Stimulated activated CD8-positive, alpha-beta memory T cell treated with anti-CD3 and anti-CD28 coated beads, Interleukin-7, amount 100 ng/mL, for 1 hour (primary cell): ENCODE measurements at places on chromosomes 2 and 18.

GRCh38 chr2:68434981-68435380 is 32.1 kb downstream of the FBXO48 start:
- DNase-seq: no peak

DNA sequence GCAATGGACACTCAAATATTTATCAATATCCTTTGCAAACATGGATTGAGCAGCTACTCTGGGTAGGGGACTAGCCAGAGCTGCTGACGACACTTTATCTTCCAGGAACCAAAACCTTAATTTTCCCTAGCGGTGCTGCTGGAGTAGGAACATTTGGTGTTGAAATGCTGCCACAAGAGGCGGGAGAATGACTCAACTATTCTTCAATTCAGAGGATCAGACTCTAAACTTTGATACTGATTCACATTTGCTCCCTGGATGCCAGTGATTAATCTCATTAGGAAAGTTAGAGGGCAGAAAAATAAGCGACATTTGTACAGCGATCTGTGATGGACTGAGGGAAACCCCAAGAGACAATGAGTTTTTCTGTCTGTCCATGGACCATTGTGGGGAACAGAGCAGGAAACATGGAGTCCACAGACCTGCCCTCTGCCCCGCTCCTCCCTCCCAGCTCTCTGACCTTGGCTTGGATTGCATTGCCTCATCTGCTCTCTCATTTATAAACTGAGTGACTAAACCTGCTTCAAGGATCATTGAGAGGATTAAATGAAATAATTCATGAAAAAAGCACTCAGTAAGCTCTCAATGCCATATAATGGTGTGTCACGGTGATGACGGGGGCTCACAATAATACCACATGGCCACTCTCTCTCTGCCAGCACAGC is 12.6 kb upstream of the EPB41L3 start:
- no peak for DNase-seq

GRCh38 chr2:129887688-129888266 is 91.7 kb upstream of the RAB6C start:
- no peak for DNase-seq

- DNase-seq: no peak
Measured at GRCh38 chr2:239903803-239904202, 121.3 kb downstream of the NDUFA10 start.

DNA sequence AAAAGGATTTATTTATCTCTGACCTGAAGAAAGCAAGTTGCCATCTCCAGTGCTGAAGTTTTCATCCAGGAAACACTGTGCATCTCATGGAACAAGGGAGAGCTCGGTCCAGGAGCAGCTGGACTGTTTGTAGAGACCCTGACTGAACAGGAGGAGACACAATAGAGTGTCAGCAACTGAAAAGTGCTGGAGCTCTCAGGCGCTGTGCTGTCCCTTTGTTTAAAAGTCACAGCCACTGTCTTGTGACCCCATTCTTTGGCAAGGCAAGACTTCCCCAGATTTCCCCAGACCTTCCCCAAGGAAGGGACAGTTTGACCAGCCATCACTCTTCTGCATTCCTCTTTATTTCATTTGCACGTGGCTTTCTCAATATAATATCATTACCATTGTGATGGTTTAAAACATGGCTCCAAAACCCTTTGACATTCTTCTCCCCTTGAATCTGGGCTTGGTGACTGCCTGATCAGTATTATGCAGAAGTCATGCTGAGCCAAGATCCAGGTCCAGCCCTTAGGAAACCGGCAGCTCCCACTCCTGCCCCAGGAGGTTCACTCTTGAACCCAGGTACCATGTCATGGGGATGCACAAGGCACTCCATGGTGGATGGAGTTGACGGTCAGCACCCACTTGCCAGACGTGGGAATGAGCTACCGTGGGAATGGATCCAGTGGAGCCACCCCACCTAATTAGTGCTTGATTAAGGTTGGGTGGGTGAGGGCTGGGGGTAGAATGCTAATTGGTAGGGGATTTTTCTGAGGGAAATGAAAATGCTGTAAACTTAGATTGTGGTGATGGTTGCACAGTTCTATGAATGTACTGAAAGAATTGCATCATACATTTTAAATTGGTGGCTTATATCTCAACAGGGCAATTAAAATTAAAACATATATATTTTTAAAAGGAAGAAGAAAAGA is 497.9 kb upstream of the RAB6C start:
- DNase-seq: no peak

- DNase-seq: no peak
Measured at GRCh38 chr2:96501471-96501874, 3.7 kb downstream of the NEURL3 start.

DNA sequence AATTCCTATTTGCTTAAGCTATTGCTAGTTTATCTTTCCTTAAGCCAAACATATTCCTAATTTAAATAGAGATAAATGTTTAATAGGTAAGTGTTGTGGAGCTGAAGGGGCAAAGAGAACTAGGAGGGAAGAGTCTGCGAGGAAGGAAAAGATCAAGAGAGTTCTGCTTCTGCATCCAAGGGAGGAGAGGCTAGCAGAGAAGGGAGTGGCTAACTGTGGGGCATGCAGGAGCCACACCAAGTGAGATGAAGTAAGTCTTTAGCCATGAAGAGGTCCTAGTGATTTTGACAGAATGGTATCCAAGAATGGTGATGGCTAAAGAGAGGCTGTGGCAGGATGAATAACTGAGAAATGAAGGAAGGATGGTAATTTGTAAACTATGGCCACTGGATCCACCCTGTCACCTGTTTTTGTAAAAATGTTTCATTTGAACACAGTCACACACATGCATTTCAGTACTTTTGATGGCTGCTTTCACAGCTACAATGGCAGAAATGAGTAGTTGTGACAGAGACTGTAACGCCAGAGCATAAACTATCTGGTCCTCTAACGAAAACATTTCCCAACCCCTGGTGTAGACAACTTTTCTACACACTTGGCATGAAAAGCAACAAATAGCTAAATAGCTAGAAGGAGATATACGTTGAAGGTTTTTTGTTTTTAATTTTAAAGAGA is 15.6 kb downstream of the TPGS2 start:
- DNase-seq: no peak

DNA sequence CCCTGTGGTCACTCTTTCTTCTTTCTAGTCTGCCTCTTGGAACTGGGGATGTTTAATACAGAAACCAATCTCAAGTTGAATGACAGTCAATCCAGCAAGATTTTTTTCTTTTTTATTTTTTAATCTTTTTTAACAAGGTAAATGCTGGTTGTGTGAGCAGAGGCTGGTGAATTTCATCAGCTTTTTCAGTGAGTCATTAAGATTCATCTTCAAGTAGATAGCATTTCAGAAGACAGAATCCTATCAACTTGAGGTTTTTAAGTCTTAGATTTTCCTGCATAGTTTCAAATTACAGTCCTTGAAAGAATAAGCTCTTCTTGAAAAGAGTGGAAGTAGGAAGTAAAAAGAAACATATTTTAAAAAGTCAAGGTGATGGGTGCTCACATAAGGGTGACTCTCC is 12.4 kb downstream of the SLC8A1 start:
- DNase-seq: no peak
